ENCODE measurements at places on chromosomes 5 and 9.

DNA sequence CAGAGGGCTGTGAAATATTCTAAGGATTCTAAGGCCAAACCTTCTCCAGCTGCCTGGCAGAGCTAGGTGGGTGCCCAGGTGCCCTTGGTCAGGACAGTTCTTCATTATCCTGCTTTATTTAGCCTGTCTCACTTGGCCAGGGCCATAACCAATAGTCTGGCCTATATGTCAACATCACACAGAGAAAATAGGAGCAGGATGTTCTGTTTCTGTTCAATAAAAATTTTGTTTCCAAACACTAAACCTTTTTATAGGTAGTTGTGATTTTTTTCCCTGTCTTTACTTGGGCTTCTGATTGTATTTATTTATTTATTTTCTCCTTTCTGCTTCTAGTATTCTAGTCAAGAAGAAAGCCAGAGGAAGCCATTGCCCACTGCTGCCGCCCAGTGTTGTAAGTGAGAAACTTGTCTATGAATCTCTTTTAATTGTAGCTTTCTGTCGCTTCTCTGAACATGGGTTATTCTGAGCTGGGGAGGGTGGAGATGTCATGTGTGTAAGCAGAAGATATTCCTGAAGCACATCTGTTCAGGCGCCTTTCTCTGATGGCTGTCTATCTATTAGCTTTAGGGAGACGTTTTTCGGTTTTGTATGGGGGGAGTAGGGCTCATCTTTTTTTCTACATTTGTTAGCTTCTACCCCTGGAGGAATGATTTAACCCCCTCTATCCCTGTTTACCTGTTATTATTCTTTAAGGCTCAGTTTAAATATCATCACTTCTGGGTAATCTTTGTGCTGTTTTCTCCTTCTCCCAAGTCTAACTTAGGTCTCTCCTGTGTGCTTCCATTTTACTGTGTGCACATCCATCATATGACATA lies 97.1 kb downstream of the UNC13B start:
- DNase-seq: no peak

DNA sequence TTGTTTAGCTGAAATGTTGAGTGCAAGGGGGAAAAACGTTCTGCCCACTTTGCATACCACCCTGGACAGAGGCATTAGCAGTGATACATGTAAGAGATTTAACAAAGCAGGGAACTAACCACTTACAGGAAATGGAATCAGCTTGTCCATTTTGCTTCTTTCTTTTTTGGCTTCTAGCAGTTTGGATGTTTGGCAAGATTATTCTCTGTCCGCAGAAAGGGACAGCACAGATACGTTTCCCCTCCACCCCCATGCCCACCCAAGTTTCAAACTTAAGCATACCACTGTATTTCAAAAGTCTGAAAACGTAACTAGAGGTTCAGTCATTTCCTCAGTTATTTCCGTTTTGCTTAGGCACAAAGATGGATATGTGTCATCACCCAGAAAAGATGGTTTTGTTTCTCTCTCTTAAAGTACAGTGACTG lies 118.4 kb downstream of the GDNF start:
- DNase-seq: no peak

- no peak for DNase-seq
Observed at GRCh38 chr5:18043344-18043743, 409.1 kb downstream of the TAF11L14 start.

GRCh38 chr9:3386753-3387152 lies 139.0 kb downstream of the RFX3 start:
- no peak for DNase-seq

DNA sequence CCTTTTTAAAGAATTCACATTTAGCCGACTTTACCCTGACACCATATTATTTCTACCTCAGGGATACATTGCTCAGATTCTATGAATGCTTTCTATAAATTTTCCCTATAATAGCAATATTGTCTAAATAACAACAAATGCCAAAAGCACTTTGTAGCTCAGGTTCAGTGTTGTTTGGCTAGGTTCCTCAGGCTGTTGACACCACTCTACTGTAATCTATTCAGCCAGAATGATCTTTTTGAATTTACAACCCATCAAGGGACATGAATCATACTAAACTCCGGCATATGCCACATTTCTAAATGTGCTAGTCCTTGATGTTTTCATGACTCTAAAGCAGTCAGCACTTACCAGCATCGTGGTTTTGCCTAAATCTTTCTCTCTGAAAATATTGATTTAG lies 641.5 kb upstream of the CDH10 start:
- no peak for DNase-seq

DNA sequence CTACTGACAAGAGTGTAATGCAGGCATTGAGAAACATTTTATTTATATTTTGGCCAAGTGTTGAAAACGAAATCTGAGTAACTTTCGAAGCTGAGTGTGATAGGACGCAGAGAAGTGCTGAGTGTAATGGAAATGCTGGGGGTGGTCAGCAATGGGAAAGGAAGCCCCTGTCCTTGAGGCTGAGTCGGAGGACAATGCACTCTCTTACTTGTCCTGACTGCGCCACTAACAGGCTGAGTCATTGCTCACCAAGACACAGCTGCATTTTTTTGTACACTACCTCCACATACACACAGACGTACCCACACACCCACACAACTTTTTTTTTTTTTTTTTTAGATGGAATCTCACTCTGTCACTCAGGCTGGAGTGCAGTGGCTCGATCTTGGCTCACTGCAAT lies 637.7 kb downstream of the SLCO4C1 start:
- no peak for DNase-seq

Measured in stimulated activated CD4-positive, alpha-beta T cell treated with anti-CD3 and anti-CD28 coated beads, Interleukin-15, amount 100 ng/mL, for 1 hour (primary cell).